B cell (primary cell): ENCODE measurements at places on chromosomes 4 and X. TPM values are rescaled to one million over a fixed set of nuclear protein-coding genes. Genes with fewer than 3 reads are reported as not detected.

The KIAA1210 gene
- polyA plus RNA-seq: not detected in 2 replicates

The PCSK1N gene
- 0.09 TPM in 1 of 2 replicates, not detected in the other for polyA plus RNA-seq

The ZNF732 gene
- not detected in 2 replicates for polyA plus RNA-seq

The FGB gene
- not detected in 2 replicates for polyA plus RNA-seq

The ZNF827 gene
- polyA plus RNA-seq: 19.5 and 20.6 TPM in 2 replicates

The CT47B1 gene
- polyA plus RNA-seq: not detected in 2 replicates

The SSX3 gene
- not detected in 2 replicates for polyA plus RNA-seq

The TAF7L gene
- 0.07 and 0.10 TPM in 2 replicates for polyA plus RNA-seq

The GNPDA2 gene
- polyA plus RNA-seq: 7.4 and 8.1 TPM in 2 replicates

The PNCK gene
- 0.23 TPM in 1 of 2 replicates, not detected in the other for polyA plus RNA-seq

The CPE gene
- not detected in 2 replicates for polyA plus RNA-seq
